ENCODE measurements at places on chromosomes 7 and 10. TPM values are rescaled to one million over a fixed set of nuclear protein-coding genes. Genes with fewer than 3 reads are reported as not detected.

GRCh38 chr7:1028775-1029636, 15.3 kb upstream of the GPR146 start:
- peak; percentile 79 for DNase-seq

DNA sequence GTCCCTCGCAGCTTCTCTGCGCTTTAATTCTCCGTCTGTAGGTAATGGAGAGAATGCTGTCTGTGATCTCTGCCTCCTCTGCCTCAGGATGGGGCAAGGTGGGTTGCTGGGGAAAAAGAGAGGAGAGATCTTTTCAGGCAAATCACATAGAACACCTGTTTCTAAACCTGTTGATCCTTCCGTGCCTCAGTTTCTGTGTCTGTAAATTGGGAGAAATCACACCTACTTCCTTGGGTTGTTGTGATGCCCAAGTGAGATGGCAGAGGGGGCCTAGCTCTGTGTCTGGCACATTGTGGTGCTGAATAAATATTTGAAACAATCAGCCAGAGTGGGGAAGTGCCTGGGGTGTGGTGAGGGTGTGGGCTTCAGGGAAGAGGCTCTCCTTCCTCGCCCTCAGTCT, 28.8 kb downstream of the KAZALD1 start:
- DNase-seq, result no peak

OPTN gene
- 197 TPM for total RNA-seq

GRCh38 chr10:10138685-10139084, 879.0 kb upstream of the CELF2 start:
- DNase-seq, result no peak

RNF148 gene
- total RNA-seq, result not detected

- no peak for DNase-seq
Observed at GRCh38 chr10:119714484-119714816, 11.4 kb upstream of the INPP5F start.

ZKSCAN1 gene
- 65.5 TPM for total RNA-seq

- DNase-seq, result no peak
Observed at GRCh38 chr10:53430127-53430891, 657.7 kb upstream of the MBL2 start.

GRCh38 chr7:12370249-12370648, 33.4 kb downstream of the VWDE start:
- no peak for DNase-seq

GRCh38 chr7:148142660-148143248, 447.8 kb upstream of the C7orf33 start:
- no peak for DNase-seq

- no peak for DNase-seq
Observed at GRCh38 chr10:122500726-122501125, 39.4 kb downstream of the HTRA1 start.

SPDYE16 gene
- total RNA-seq, result 0.25 TPM

ERVW-1 gene
- not detected for total RNA-seq

RRP12 gene
- 18.1 TPM for total RNA-seq

DNA sequence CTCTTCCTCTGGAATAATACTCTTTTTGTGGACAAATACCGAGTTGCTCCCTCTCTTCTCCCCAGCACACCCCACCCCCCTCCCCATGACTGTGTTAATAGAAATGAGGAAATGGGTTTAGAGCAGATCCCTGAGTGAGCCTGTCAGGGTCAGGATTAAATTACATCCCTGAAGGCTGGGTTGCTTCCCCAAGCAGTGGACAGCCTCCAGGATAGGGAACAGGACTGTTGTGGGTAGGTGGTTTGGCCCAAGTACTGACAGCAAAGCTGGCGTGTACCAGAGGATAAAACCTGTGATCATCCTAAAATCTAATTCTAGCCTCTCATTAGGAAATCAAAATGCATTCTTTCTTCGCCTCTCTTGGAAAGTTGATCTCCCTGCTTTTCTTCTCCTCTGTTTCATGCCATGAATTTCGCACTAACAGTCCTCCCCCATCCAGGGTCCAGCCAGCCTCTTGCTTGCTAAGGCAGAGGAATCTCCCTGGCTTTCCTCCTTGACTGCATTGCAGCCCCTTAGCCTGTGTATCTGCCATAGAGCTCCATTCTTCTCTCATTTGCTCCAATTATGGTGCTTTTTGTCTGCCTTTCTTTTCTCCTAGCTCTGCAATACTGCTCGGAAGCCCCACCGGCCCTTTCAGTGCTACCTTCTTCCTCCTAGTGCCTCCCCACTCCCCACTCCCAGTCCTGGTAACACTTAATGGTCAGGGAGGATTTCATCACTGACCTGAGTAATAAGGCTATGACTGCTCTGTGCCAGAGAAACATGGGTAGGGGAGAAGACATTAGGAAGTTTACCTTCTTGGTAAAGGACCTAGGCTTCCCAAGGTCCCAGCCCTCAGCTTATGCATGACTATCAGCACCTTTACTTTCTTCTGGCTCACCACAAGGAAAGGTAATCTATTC, 8.4 kb downstream of the LRRC4 start:
- DNase-seq, result no peak

GRCh38 chr7:66845379-66846095, 75.5 kb upstream of the TMEM248 start:
- no peak for DNase-seq

- DNase-seq, result no peak
Observed at GRCh38 chr7:43664681-43665080, 64.6 kb downstream of the COA1 start.

DNA sequence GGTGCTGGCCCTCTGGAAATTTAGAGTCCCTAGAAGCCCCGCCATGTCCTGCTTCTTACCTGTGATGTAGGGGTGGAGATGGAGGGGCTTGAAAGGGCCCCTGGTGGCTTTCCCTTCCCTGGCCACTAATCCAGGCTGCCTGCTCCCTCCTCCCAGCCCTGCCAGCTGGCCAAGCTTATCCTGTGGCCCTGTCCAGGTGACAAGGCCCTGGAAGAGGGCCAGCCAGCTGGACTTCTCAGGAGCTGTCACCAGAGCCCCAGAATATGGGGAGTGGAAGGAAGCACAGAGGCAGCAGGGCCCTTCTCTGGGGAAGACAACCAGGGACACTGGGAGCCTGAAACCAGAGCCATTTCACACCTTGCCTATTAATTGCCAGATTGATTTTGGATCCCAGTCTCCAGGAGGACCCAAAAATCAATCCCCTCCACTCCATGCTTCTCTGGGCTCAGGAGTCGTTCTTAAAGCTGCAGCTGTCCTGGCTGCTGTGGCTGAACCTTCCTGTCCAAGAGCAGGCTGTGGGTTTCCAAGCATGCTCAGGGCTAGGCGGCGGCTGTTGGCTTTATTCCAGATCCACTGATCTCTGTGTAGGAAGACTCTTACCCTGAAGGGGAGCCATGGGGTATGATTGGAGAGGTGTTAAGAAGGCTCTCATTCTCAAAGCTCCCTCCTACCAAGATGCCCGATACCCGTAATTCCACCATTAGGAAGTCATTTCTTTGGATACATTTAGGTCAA, 52.6 kb upstream of the PCBD1 start:
- DNase-seq, result no peak

GRCh38 chr10:116554628-116555027, 8.9 kb downstream of the PNLIP start:
- no peak for DNase-seq

GPR158 gene
- total RNA-seq, result not detected

DNA sequence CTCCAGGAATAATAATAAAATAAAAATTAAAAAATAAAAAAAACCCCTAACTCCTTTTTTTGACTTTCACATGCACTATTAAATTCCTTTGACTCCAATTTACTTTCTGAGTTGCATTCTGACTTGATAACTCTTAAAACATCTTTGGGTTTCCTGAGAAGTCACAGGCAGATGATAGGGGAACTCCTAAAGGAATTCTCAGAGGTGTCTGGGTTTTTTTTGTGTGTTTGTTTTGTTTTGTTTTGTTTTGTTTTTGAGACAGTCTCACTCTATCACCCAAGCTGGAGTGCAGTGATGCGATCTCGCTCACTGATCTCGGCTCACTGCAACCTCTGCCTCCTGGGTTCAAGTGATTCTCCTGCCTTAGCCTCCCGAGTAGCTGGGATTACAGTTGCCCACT, 52.7 kb upstream of the APBB1IP start:
- DNase-seq, result no peak

ARMS2 gene
- not detected for total RNA-seq

- no peak for DNase-seq
Observed at GRCh38 chr7:106326594-106327537, 42.1 kb upstream of the NAMPT start.

DNA sequence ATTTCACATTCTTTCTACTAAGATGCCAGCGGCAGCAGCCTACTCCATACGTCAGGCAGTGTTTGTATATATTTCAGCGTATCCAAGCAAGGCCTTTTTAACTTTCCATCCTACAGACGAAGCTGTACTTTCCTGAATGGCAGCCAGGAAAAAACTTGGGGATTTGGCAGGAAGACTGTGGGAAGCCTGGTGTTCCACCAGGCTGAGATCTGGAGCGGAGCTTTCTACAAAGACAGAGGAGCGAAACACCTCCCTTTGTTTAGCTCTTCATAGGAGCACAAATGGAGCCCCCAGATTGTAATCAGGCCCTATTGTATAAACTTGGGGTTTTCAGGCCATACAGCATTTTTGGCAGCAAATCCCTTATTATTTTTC, 143.8 kb downstream of the TES start:
- no peak for DNase-seq

EPHA1 gene
- total RNA-seq, result 1.1 TPM

POLR2J gene
- total RNA-seq, result 46.5 TPM

DNA sequence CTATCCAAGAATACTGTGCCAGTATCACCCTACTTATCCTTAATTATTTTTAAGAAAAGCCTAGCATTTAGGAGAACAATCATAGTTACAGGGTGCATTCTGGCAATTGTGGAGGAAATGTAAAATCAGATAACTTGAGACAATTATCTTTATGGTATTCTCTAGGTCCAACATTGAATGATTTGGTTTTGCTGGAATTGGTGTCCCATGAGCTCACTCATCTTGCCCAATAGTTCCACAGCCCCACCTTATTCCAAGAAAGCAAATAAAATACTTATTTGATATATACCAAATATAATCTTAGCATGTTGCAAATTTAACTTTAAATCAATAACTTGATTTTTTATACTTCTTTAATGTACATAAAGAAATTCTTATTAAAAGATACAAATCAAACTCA, 65.3 kb downstream of the DGKB start:
- no peak for DNase-seq

- DNase-seq, result no peak
Observed at GRCh38 chr10:84204122-84204521, 9.8 kb downstream of the CDHR1 start.

CRHR2 gene
- total RNA-seq, result not detected

COL28A1 gene
- total RNA-seq, result not detected

GRCh38 chr7:26022982-26023381, 129.0 kb upstream of the NFE2L3 start:
- no peak for DNase-seq

GRCh38 chr7:79893991-79894390, 240.6 kb upstream of the GNAI1 start:
- no peak for DNase-seq

GRCh38 chr7:10156972-10157371, 816.7 kb upstream of the PHF14 start:
- DNase-seq, result no peak

DNA sequence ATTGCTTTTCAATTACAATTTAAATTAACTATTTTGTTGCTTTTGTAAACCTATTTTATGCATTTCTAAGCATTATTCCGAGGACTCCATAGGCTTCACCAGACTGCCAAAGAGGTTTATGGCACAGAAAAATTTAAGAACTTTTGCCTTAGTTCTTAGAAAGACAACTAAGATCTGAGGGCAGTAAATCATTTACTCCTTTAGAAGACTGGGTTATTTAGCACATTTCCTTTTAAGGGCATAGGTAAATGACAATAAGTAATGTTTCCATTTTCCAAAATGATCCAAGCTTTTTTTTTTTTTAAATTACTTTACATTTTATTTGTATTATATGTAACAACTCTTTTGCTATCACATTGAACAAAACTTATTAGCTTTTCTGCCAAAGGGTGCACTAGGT, 15.0 kb upstream of the STEAP4 start:
- DNase-seq, result no peak

Data from activated CD4-positive, alpha-beta memory T cell treated with anti-CD3 and anti-CD28 coated beads, Interleukin-2, amount 10 ng/mL, durations not matched to agents 7 days and 5 days (primary cell).